ENCODE measurements at places on chromosomes 13 and 19.

DNA sequence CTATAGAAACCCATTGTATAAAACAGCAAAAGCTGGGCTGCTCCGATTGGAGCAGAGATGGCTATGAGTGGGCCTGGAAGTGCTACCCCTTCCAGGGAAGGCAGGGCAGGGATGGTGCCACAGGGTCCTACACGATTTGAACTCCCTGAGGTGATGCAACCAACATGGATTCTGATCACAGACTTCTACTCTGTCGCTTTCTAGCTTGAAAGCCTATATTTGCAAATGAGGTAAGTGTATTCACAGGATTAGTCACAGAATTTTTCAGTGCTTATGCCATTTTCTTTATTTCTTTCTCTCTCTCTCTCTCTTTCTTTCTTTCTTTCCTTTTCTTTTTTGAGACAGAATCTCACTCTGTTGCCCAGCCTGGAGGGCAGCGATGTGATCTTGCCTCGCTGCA lies 179.0 kb downstream of the SPRY2 start:
- no peak for DNase-seq

DNA sequence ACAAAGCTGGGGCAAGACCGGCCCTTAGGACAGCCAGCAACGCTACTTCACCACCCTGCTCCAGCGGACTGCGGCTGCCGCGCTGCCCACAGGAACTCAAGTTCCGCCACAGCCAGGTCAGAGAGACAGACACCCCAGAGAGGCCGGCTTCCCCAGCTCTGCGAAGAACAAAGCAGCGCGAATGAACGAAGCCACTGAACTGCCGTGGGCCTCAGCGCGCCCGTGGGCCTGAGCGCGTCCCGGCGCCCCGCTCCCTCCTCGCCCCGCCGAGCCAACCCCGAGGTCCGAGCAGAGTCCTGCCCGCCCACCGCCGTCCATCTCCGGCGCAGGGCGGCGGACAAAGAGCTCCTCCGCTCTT lies 158.4 kb downstream of the RNF17 start:
- no peak for DNase-seq

- DNase-seq, result no peak
Observed at GRCh38 chr13:37651891-37652290, 53.3 kb upstream of the POSTN start.

- DNase-seq, result no peak
Observed at GRCh38 chr13:23934520-23934919, 37.2 kb upstream of the C1QTNF9B start.

- DNase-seq, result no peak
Observed at GRCh38 chr13:62875118-62875640, 1459.5 kb upstream of the PCDH20 start.

DNA sequence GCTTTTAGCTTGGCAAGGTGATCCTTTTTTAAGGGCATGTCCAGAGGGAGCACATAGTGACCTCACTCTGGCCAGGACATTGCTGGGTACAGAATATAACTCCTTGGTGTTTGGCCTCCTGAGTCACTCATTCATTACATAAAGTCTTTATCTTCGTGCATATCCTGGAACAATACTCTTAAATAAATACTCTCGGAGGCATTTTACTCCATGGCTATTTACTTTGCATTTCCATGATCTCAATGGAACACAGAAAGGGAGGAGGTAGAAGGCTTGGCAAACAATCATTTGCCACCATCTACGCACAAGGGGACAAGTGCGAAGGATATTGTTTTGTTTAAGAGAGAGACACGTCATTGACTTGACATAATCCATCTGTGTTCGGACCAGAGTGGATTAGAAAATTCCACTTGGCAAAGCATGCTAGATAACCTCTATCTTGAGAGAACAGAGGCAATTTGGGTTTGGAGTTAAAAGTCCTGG lies 210.0 kb downstream of the IRS2 start:
- DNase-seq, result no peak

DNA sequence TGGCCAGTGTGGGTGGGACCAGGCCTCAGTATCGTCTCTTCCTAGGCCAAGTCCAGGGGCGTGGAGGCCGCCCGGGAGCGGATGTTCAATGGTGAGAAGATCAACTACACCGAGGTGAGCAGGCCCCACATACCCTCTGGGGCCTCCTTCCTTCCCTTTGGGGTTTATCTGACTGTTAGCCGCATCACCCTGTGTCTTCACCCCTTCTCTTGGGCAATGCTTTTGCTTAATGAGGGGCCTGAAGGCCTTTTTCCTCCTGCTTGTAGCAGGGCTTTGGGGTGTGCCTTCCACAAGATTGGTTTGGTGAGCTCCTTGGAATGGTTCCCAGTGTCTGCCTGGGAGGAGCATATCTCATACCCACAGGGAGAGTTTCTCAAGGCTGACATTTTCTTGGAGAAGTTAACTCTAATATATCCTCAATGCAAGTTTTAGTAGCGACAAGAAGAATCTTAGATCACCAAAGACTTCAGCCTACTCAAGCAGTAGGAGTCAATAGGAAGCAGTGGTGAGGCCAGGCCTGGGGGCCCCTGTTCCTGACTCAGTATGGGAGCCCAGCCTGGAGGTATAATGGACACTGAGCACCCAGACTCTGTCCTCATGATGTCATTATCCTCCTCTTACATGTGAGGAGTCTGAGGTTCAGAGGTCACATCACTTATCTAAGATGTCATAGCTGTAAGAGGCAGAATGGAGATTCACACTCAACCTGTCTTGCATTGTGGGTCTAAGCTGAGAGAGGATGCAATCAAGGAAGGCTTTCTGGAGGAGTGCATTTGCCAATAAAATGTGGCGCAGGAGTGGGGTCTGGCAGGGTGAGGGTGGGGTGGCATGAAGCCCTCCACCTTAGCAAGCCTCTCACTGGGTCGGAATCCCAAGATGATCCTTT lies 2.0 kb downstream of the GPI start:
- DNase-seq, result no peak

DNA sequence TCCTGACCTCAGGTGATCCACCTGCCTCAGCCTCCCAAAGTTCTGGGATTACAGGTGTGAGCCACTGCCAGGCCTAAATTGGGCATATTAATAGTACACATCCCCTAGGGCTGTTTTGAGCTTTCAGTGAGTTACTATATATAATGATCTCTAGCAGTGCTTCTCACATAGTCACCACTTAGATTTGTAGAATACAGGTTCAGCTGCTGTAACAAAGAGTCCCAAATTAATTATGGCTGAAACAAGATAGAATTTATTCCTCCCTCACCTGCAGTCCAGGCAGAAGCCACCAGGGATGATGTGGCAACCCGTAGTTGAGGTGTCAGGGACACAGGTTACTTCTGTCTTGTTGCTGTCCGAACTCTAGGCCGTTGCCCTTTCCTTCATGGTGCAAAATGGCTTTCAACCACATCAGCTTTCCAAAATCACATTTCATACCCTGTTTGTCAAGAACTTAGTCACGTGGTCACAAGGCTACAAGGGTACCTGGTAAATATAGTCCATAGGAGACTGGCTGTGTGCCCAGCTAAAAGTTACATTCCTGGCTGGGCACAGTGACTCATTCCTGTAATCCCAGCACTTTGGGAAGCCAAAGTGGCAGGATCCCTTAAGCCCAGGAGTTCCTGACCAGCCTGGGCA lies 2.9 kb downstream of the PROSER3 start:
- no peak for DNase-seq

- DNase-seq, result no peak
Observed at GRCh38 chr13:20721454-20722357, 18.2 kb downstream of the IL17D start.

DNA sequence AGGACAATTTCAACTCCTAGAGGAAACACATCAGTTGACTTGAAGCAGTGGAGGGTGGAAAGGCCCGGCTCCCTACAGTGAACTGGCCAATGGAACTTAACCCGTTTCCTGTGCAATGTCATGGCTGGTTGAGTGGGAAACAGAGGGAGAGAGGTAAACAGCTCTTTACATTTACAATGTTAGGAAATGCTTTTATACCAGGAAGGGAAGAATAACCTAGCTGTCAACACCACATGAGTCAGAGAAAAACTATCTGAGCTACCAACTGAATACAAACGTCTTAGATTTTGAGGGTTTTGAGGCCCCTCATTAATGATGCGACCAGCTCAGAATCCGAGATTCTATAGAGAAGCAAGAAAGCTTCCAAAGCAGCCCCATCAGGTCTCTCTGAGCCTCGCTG lies 36.7 kb downstream of the CARD8 start:
- DNase-seq, result no peak

- DNase-seq, result no peak
Observed at GRCh38 chr13:72774019-72774418, 7.7 kb downstream of the DIS3 start.

DNA sequence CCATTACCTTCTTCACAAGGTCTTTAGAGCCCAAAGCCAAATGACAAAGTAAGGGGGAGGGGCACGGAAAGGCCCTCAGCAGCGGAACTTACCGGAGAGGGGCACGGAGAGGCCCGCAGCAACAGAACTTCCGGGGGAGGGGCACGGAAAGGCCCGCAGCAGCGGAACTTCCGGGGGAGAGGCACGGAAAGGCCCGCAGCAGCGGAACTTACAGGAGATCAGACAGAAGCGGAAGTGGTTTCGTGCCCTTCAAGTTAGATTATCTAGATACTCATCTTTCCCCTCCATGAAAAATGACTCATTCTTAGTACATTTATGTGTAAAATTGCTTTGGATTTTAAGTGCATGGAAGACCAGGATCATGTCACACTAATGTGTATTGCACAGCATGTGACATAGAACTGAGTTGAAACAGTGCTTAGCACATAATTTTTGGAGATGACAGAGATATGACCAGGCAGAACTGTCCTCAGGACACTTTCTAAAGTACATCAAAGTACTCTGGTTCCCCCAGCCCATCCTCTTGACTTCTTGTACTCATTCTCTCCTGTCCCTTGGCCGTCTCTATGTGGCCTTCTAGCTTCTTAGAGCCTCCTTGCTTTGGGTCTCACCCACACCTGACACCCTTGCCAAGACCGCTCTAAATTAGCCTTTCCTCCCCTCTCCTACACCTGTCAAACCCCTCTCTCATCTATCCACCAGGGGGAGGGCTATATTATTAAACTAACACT lies 25.7 kb upstream of the TPTE2 start:
- peak; percentile 62 for DNase-seq

DNA sequence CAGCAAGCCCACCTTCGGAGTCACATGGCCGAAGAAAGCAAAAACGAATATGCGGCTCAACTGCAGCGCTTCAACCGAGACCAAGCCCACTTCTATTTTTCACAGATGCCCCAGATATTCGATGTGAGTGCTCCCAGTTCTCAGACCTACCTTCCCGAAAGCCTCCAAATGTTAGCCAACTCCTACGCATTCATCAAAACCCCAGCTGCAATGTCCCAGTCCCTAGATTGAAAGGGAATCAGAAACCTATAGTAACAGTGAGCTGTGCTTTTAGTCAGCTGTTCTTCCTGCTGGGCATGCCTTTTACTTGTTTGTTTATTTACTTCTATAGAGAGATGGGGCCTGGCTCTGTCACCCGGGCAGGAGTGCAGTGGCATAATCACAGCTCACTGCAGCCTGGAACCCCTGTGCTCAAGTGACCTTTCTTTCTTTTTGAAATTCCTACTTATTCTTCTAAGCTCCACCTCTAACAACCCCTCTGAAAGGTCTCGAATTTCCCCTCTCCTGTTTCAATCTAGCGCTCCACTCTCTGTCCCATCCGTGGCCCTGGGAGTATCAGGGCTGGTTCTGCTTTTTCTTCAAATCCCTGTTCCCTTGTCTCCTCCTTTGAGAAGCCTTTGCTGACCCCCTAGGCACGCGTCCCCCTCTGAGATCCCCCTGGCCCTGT lies 4.4 kb downstream of the TRIP10 start:
- DNase-seq, result no peak

DNA sequence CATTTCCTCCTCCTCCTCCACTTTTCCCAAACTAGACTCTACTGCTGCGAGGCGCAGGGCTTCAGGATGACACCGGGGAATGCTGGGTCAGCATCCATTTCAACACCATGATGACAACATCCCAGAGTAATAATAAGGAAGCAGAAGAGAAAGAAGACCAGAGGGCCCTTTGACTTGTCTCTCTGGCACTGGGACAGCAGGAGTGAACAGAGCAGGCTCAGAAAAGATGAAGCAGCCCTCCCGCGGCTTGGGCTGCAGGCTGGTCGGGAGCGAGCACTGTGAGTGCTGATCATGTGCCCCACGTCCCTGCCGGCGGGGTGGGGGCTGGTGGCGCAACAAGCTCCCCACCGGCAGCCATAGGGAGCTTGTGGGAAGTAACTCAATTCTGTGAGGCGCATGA lies 30.5 kb downstream of the RANBP3 start:
- no peak for DNase-seq

- no peak for DNase-seq
Observed at GRCh38 chr19:16089010-16089846, 12.9 kb downstream of the TPM4 start.

DNA sequence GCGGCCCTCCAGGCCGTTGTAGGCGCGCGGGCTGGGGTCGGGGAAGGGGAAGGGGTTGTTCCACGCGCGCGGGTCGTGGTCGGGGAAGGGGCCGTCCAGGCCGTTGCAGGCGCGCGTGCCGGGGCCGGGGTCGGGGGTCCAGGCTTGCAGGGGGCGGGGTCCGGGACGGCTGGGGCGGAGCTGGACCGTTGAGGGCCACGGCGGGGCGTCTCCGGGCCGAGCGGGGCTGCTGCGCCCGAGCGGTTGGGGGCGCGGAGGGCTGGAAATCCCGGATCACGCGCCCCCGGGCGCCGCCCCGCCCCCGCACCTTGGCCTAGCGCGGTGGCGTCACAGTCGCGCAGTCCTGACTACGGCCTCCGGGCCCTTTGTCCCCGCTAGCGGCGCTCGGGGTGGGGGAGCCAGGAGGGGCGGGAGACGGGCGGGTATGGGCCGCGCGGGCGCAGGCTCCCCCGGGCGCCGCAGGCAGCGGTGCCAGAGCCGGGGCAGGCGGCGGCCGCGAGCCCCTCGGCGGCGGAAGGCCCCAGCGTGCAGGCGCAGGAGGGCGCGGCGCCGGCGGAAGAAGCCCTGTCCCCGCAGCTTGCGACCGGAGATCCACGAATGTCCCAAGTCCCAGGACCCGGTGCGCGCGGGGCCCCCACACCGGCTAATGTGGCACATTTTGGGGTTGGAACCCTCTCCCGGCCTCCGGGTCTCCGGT lies 665 bp downstream of the GPX4 start:
- DNase-seq, result peak; percentile 62

DNA sequence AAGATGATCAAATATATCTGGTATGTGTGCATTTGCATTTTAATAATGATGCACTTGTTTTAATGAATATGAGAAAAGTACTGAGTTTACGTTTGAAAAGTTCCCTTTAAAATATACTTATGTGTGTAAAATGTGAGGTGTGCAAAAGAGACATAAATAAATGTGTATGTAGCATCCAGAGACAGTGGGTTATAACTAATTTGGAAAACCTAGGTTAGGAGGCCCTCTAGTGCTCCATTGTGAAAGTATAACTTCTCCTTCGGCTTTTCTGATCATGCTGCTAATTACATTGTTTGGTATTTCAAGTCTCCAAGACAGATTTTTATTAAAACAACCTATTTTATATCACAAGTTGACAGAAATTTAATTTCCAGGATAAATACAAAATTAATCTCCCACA lies 30.1 kb downstream of the SCEL start:
- no peak for DNase-seq

DNA sequence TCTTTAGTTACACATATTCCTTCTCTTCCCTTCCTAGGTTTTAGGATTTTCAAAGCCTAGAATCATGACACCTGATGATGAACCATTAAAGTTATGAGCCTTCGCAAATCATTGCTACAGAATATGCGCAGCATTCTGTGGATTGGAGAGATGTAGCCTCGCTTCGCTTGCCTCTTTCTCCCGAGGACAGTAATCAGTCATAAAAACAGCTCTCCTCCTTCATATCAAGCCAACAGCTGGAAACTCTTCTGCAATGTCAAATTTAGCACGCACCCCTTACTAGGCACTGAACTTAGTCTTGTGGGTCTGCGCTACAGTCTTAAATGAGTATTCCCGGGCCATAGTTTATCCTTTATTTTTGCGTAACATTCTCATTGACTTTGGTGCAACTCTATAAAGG lies 79.6 kb downstream of the DACH1 start:
- no peak for DNase-seq

- DNase-seq, result no peak
Observed at GRCh38 chr13:80685942-80686341, 345.0 kb upstream of the SPRY2 start.
